ENCODE measurements at places on chromosomes 7 and 10.

DNA sequence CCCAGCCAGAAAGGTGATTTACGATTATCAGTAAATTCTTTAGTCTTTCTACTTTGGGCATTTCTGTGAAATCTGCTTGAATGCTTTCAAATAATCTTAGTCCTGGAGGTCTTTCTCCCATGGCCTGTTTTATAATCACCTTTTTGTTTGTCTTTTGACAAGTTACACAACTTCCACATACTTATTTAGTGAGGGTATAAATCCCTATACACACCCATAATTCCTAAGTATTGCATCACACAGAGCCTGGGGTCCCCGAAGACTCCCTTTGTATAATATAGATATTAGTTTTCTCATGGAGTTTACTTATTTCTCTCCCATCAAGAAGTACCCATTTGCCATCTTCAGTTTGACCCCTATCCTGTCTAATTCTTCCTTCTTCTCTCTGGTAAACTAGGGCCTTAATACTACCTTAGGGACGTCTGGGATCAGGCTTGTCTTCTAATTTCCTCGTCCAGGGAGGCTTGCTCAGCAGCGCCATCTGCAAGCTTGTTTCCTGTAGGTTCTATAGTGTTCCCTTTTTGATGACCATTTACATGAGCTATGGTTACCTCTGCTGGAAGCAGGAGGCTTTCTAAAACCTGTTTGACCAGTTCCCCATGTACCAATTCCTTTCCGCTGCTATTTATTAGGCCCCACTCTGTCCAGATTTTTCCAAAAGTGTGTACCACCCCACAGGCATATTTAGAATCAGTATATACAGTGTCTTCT, 8.1 kb downstream of the DNAH11 start:
- DNase-seq: no peak

DNA sequence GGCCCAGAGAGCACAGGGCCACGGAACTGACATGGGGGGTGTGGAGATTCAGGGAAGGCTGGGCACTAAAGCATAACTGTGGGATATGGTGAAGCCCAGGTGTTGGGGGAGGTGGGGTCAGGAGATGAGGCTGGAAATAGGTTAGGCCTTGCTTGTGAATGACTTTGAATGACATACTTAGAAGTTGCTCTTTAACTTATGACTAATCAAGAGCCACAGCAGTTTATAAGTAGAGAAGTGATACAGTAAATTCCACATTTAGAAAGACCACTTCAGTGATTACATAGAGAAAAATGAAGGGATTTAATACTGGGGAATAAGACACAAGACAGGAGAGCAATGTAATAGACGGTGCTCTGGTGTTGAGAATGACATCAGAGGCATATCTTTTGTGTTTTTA, 120.8 kb upstream of the SEC61G start:
- DNase-seq: no peak

DNA sequence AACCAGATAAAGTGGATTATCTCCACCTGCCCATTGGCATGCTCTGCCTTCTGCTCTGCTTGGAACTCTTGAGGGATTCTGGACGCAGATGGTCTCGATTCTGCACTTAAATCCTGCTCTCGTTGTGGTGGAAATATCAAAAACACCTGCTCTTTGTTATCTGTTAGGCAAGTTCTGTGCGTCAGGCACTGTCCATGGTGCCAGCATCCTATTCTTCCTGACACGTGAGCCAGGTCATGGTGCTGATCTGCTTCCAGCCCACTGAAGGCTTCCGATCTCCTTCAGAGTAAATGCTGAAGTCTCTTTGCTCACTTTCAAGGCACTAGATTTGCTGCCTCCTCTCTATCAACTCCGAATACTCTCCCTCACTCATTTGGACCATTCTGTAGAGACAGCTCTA, 505.6 kb downstream of the HTR7 start:
- DNase-seq: no peak

- DNase-seq: no peak
Measured at GRCh38 chr10:126210051-126210651, 178.1 kb downstream of the ADAM12 start.

- DNase-seq: no peak
Measured at GRCh38 chr7:1843271-1843861, 173.3 kb downstream of the ELFN1 start.

- no peak for DNase-seq
Measured at GRCh38 chr10:132496360-132497062, 41.1 kb upstream of the INPP5A start.

GRCh38 chr10:79203833-79204232, 135.1 kb downstream of the ZMIZ1 start:
- DNase-seq: no peak

- DNase-seq: no peak
Measured at GRCh38 chr7:157297185-157297584, 39.6 kb upstream of the DNAJB6 start.

- DNase-seq: no peak
Measured at GRCh38 chr7:17996442-17997223, 31.0 kb downstream of the PRPS1L1 start.

DNA sequence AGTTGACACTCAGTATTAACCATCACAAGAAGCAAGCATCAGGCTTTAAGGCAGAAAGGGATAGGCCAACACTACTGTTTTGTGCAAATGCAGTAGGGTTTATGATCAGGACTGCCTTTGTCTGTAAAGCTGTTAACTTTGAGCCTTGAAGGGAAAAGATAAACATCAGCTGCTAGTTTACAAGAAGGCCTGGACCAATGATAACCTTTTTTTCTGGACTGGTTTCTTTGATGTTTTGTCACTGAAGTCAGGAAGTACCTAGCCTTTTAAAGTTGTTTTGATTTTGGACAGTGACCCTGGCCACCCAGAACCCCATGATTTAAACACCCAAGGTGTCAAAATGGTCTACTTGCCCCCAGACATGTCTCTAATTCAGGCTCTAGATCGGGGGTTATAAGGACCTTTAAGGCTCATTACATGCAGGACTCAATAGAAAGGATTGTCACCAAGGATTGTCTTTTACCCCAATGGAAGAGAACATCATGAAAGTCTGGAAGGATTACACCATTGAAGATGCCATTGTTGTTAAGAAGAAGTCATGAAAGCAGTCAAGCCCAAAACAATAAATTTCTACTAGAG, 50.1 kb downstream of the CROT start:
- DNase-seq: no peak

GRCh38 chr7:102294589-102294988, 7.9 kb downstream of the SH2B2 start:
- DNase-seq: no peak

- DNase-seq: no peak
Measured at GRCh38 chr10:52409928-52410327, 95.8 kb downstream of the DKK1 start.
